ENCODE measurements at places on chromosomes 2 and 18.

GRCh38 chr2:64318476-64318748, 135.6 kb upstream of the LGALSL start:
- no peak for DNase-seq

GRCh38 chr2:104889960-104890684, 36.2 kb downstream of the POU3F3 start:
- DNase-seq = no peak

DNA sequence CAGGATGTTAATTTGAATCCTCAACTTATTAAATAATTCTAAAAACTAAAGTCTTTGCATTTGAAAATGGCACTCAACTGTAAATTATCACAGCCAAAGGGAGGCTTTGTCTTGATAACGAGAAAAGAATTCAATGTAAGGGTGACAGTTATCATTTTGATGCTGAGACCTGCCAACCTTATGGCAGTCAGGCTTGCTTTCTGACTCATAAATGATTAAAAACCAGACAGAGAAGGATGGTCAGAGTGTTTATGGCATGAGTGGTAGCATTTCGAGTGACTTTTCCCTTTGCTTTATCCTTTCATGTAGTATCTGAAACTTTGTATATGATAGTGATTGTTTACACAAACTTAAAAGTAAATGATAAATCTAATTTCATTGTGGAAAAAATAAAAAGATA, 53.9 kb upstream of the EPC2 start:
- DNase-seq = no peak

DNA sequence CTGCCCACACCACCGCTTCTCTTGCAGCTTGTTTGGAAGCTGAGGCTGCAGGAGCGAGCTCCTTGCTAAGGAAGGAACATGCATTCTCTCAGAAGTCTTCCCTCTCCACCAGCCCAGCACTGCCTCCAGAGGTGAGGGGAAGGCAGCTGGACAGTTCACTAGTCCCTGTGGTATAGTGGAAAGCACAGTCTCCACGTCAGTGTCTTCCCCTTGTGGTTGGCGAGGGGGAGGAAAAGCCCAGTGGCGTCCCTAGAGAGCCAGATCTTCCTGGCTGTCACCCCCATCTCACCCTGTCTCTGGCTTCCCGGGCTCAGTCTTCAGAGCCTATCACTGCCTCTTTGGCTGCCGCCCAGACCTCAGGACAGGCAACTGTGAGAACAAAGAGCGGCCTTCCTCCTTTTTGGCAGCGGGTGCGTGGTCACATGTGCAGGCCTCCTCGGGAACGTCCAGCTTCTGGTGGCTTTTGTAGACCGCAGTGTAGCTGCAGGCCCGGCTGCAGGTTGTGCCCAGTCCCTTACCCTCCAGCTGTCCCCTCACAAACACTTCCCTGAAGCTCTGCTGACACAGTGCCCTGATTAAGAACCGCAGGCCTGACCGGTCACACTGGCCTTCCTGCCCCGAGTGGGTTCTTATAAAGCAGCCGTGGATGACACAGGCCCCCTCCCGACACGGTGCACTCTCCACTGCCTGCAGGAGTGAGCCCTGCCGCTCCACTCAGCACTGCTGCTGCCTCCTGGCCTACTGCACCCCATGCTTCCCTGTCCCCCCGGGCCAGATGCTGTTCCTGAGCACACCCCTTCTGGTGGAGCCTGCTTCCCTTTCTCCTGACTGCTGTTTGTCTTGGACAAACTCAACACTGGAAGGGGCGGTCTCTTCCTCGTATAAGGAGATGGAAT, 90.9 kb downstream of the RNF144A start:
- DNase-seq = peak; percentile 96

DNA sequence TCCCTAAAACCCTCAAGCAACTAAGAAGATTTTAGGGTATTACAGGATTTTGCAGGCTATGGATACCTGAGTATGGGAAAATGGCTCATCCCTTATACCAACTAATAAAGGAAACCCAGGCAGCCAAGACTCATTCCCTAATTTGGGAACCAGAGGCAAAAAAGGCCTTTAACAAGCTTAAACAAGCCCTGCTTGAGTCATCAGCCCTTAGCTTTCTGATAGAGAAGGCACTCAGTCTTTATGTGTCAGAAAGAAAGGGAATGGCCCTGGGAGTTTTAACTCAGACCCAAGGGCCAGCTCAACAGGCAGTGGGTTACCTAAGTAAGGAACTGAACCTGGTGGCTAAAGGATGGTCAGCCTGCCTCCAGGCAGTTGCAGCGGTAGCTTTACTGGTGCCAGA, 96.9 kb upstream of the RMP24 start:
- DNase-seq = no peak

DNA sequence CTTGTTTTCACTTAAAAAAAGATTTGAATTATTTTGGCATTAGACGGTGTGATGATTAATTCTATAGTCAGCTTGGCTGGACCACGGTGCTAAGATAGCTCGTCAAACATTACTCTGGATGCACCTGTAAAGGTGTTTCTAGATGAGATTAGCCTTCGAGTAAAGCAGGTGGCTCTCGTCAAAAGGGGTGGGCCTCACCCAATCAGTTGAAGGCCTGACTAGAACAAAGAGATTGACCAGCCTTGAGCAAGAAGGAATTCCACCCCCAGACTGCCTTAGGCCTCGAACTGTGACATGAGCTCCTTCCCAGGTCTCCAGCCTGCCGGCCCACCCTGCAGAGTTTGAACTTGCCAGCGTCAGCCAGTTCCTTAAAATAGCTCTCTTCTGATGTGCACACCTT, 73.4 kb downstream of the TWIST2 start:
- peak; percentile 30 for DNase-seq

- no peak for DNase-seq
Measured at GRCh38 chr2:151260573-151261230, 961 bp downstream of the RBM43 start.

DNA sequence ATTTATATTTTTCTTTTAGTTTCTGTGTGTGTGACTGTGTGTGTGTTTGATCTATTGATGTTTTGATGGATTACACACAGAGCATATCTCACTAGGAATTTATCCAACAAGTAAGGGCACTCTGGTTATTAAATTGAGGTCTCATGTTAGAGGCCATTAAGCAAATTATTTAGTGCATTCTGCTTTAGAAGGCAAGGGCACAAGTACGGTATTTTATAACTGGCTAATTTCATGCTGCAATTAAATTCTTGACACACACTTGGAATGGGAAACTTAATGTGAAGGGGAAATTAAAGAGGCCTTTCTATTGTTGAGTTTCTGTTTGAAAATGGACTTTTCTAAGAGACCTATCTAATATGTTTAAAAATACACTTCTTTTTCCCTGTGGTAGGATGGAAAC, 25.8 kb downstream of the NYAP2 start:
- no peak for DNase-seq

GRCh38 chr2:225182126-225182525, 139.9 kb upstream of the DOCK10 start:
- no peak for DNase-seq

DNA sequence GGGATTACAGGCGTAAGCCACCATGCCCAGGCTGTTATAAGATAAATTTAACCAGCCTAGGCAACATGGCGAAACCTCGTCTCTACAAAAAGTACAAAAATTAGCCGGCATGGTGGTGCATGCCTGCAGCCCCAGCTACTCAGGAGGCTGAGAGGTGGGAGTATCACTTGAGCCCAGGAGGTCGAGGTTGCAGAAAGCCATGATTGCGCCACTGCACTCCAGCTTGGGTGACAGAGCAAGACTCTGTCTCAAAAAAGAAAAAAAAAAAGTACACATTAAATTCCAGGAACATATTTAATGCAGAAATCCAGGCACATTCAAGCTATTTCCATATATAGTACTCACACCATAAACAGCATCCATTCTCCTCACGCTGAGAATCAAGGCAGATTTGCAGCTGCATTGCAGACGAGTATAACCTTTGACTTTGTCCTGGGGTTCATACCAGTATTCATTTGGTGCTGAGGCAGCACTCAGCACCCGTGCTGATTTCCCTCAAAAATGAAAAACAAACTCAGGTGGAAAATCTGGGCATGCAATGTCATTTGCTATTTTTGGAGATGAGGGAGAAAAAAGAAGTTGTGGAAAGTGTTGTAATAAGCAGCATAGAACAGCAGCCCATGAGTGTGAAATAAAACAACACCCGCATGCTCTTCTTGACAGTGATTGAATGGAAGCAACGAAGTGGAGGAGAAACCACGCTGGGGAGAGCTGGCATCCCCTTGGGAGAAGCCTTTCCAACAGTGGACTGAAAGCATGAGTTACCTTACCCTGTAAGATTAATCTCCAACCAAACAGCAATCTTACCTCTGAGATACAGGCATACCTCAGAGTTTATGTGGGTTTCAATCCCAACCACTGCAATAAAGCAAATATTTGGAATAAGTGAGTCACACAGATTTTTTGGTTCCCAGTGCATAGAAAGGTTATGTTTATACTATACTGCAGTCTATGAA, 46.8 kb upstream of the ANXA4 start:
- DNase-seq = no peak

DNA sequence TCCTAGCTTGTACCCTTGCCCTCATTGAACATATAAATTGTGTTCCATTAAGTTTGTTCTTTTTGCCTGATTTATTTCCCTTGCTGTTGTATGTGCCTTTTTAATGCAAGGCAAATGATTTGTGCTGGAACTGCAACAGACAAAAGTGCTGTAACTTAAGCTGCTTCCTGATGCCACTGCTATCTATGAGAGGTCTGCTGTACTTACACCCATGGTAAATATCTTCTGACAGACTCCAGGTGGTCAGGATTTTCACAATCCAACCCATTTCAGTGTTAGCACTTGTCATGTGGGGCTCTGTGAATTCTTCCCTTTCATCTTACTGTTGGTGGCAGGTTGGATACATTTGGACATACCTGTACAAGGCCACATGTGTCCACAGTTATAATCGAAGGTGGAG, 63.5 kb downstream of the ARHGAP15 start:
- DNase-seq = no peak

DNA sequence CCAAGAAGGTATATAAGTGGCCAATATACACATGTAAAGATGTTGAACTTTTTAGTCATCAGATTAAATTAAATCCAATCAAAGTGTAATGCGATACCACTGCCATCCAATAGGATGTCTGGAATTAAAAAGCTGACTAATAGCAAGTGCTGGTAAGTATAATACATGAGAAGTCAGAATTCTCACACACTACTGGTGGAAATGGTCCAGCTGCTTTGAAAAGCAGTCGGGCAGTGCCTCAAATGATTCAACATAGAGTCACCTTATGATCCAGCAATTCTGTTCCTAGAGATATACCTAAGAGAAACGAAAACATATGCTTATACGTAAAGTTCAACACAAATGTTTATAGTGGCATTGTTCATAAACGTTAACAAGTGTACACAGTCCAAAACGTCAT, 124.1 kb upstream of the MYT1L start:
- no peak for DNase-seq

DNA sequence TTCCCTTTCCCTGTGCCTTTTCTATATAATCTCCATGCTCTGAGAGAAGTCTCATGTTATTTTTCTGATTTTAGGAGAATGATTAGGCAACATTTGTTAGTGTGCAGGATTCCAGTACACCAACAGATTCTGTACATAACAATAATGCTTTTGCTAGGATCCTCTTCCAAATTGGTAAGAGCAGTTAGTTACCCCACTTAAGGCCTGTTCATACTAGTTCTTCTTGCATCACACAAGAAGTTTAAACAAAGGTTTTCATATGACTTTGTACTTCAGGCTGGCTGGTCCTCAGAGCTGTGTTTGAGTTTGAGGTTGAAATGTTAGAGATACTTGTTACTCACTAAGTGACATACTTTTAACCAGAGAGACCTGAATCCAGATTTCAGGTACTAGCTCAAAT, 686.9 kb upstream of the NRXN1 start:
- DNase-seq = no peak

DNA sequence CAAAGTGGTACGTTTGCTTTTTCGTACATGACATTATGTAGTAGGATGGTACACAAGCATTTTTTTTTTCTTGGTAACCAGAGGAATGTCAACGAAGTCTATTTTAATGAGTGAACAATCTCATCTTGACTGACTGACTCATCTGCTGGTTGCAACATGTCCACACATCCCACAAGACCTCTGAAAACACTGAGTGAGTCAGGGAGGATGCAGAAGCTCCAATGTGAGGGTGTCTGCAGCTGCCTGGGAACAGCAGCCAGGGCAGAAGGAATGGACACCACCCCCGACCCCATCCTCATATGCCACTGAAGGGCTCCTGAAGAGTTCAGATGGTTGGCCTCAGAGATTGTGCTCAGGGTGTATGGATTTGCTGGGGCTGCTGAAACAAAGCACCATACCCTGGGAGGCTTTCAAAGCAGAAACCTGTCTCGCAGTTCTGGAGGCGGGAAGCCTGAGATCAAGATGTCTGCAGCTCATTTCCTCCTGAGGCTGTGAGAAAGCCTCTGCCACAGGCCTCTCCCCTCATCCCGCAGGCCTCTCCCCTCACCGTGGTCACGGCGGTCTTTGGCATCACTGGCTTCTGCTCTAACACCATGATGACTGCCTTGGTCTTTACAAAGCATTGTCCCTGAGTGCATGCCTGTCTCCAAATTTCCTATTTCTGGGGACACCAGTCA, 124.6 kb downstream of the LRATD1 start:
- DNase-seq = no peak

DNA sequence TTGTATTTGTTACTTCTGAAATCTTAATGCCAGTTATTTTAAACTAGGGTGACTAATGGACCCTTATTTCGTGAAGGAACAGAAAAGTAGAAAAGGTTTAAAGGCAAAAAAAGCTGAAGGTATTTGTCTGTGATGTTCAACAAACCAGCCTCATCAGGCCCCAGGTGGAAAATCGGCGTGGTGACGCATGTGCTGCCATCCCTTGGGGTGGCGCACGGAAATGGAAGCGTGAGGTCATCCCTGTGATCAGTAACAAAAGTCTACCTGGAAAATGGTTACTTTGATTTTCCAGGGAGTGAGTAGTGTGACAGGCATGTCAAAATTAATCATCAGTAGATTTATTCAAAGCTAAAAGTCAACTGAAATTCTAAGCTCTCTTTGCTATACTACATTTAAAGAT, 313.2 kb downstream of the GBX2 start:
- no peak for DNase-seq
